Effector CD4-positive, alpha-beta T cell (primary cell): ENCODE measurements at places on chromosomes 1 and 21.

DNA sequence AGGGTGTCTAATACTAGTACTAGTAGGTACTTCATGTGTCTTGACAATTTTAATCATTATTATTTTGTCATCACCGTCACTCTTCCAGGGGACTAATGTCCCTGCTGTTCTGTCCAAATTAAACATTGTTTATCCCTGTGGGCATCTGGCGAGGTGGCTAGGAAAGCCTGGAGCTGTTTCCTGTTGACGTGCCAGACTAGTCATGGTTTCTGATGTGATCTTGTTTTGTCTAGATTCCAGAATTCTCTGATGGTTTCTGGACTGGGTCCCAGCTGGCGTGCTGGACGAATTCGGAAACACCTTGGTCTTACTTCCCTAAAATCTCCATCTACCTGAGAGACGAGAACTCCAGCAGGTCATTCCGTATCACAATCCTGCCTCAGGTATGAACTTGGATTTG is 66.1 kb upstream of the FAM3B start:
- DNase-seq, result no peak

DNA sequence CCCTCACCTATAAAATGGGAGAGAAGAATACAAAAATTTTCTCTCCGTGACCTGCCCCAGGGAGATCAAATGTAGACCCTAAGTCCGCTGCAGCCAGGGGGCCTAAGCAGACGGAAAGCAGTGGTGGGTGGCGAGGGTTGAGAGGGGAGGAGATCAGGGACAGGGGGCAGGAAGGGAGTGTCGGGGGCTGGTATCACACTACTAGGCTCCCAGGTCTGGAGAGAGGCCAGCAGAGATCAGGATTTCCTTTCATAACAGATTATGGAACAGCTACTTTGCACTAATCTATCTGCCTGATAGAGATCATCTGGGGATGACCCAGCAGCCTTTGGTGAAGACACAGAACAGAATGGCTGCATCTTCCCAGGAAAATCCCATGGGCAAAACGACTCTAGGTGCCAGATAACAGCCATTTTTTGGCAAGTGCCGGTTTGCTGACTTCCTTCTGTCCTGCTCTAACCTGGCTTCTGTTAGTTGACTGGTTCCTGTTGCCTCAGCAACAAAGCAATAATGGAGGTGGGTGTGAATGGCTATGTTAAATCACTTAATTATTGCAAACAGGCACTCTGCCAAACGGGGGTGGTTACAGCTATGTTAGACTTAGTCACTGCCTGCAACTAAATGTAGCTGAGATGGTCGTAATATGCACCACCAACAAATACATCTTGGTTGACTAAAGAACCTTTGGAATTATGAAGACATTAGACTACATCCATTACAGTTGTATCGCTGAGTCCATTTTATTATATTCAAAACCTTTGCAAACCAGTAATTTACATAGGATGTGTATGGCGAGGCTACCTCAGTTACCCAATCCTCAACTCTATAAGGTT is 30.0 kb upstream of the EPS8L3 start:
- DNase-seq, result peak; percentile 25

DNA sequence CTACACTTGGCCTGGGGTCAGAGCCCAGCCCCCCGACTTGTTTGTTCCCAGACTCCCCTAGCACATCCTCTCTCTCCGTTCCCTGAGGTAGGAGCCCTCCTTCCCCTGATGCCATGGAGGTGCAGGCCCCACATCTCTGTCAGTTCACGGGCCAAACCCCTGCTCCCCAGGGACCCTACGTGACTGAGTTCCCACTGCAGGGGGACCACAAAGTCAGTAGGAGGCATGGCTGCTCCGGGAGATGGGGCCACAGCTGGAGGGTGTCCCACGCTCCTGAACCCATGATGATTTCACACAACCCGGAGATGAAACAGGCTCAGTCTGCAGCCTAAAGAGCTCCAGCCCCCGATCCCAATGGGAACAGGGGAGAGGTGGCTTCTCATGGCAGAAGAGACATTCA is 272.2 kb downstream of the NPHP4 start:
- DNase-seq, result no peak

- DNase-seq, result no peak
Measured at GRCh38 chr1:3403388-3404231, 50.9 kb upstream of the ARHGEF16 start.

GRCh38 chr21:15671188-15671587 is 58.6 kb upstream of the USP25 start:
- DNase-seq, result no peak

GRCh38 chr21:29172282-29172681 is 41.8 kb downstream of the MAP3K7CL start:
- no peak for DNase-seq

GRCh38 chr1:24566236-24566867 is 10.5 kb downstream of the NCMAP start:
- DNase-seq, result no peak

DNA sequence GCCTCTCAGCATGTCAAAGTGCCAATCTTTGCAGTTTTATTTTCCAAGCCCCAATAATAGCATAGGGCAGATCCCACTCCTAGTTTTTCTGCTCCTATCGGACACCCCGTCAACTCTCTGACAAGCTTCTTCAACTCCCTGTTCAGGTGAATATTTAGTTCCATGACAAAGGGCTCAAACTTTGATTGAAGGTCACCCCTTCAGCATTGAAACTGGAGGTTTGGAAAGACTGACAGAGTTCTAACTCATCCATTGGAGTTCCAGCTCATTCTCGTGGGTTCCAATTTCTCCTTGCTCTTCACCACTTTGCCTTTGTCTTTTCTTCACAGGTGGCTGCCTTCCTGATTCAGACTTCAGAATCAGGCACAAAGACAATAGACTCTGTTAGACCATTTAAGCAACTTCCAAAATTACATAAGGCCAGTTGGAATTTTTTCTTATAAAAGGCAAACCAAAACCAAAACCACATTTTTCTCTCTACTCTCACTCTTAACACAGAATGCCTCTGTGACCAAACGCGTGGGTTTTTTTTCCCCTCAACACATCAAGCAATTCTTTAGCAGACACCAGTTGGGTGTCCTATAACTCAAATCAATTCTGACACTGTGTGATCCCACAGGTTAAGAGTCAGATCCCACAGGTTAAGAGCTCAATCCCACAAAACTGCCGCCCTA is 169.3 kb upstream of the USP25 start:
- DNase-seq, result no peak

GRCh38 chr1:18807334-18808063 is 52.0 kb downstream of the TAS1R2 start:
- no peak for DNase-seq

DNA sequence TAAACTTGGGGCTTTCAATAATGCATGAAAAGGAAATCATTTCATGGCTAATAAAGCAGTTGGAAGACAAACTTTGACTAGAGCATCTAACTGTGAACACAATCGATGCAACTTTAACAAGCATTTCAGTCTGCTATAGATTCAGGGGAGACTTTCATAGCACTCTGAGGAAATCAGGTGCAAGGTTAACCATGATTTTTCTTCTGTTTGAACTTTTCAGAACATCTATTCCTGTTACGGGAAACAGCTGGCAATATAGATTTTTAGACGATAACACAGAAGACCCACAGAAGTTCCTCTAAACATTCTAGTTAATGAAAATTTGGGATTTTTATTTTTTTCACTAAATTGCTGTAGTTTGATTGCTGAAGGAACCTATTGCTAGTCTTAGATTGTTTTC is 177.3 kb downstream of the TRIM33 start:
- no peak for DNase-seq

GRCh38 chr1:41648230-41648629 is 163.7 kb upstream of the EDN2 start:
- no peak for DNase-seq

DNA sequence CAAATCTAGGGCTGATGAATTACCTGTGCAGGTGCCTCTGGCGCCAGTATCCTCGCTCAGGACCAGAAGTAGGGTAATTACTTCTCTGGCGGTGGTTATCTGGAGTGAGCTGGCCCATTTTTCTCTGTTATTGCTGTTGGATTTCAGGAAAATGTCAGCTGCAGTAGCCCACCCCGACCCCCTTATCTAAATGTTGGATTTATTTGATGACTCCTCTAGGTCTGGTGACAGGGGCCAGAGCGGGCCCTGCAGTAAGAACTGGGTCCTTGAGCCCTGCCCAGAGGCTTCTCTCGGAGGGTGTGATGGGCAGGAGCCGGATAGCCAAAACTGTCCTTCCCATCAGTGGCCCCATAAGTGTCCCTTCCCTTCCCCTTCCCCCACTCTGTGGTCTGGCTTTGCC is 384.3 kb downstream of the PTPRU start:
- DNase-seq, result no peak

DNA sequence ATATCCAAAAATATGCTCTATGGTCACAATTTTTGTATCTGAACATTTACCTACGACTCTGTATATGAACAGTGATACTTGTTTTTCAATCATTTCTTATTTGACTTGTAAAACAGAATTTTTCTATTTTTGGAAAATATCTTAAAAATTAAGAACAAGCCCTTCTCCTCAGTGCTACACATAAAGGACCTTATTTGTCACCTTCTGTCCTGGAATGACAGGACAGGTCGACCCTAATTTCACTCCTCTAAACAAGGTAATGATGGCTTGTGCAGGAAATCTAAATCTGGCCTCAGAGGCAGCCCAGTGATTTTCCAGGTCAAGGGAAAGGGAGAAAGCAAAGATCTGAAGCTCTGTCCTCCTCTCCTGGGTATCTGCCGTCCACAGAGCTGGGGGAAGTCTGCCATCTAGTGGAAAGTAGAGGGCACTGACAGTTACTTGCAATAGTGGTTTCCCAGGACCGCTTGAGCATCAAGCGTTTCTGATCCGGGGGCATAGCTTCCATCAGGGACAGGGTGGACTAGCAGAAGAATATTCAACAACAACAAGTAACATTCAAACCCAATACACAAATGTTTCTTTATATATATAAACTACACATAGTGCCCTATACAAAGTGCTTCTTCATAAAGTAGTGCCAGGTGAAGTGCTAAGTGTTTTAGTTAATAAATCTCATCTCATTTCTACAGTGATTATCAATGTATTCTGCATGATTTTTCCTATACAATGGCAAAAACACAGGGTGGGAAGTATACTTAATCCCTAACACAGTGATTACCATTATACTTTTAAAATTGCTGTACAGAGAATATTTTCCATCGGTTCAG is 74.6 kb downstream of the SLC25A24 start:
- DNase-seq, result peak; percentile 54

GRCh38 chr1:18256282-18257235 is 149.0 kb downstream of the IGSF21 start:
- DNase-seq, result no peak

- no peak for DNase-seq
Measured at GRCh38 chr1:117077267-117077666, 17.1 kb downstream of the TTF2 start.

DNA sequence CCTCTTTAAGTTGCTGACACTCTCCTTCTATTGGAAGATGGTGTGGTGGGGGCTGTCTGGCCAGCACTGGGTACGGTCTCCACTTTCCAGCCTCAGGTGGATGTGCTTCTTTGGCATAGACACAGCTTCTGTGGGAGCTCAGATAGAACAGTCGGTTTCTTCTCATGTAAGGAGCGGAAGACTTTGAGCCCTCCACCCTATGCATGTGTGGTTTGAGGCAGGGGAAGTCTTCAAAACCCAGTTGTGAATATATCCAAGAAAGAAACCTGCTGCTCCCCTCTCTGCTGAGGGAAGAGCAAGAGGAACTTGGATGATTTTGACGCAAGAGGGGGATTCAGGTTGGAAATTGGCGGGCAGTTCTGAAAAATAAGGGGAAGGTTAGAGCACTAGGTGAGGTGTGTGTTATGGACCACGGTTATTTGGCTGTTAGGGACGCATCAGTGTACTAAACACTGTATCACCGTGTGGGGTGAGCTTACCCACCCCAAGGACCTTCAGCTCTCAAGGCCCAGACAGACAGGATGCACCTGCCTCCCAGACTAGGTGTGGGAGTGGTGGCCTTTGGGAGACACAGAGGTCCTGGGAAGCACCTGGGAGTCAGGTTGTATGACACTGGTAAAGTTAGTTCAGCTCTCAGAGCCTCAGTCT is 36.2 kb downstream of the IL6R start:
- no peak for DNase-seq

- DNase-seq, result no peak
Measured at GRCh38 chr1:2378441-2378851, 12.9 kb downstream of the MORN1 start.

GRCh38 chr1:2989185-2989584 is 32.1 kb upstream of the ACTRT2 start:
- no peak for DNase-seq

- no peak for DNase-seq
Measured at GRCh38 chr1:87230501-87230900, 98.2 kb upstream of the LMO4 start.

DNA sequence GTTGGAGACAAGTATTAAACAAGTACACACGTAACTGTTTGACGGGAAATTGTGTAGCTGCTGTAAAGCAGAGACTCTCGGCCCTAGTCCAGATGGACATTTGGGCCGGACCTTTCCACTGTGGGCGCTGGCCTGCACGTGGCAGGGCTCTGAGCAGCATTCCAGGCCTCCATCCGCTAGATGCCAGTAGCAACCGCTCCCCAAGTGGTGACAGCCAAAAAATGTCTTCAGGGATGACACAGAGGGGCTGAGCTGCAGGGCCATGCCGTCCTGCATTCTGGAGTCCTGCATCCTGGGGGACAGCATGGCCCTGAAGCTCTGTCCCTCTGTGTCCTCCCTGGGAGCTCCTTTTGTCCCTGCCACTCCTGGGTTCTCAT is 24.8 kb downstream of the A3GALT2 start:
- DNase-seq, result no peak

DNA sequence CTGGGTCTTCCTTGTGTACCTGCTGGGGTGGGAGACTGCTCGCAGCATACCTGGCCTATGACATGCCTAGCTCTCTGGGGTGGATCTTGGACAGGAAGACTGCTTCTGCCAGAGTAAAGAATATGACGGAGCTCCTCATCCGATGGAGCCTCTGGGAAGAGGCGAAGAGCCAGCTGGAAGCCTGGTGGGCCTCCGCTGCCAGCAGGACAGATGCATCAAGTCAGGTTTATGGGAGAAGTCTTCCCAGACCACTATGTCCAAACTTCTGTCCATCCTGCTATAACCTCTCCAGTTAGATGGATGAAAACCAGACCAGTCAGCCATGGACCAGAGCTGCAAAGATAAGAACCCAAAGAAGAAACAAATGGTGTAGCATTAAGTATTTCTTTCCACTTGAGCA is 27.7 kb upstream of the NGF start:
- DNase-seq, result no peak

GRCh38 chr1:201556841-201557571 is 18.1 kb downstream of the NAV1 start:
- no peak for DNase-seq
